NCI-H1436 treated with DMSO at 0.1 percent for 48 hours (cell line): ENCODE measurements at places on chromosomes 1 and 21.

- no peak for DNase-seq
Measured at GRCh38 chr1:29782846-29783507, 546.7 kb downstream of the PTPRU start.

- no peak for DNase-seq
Measured at GRCh38 chr1:28370239-28371009, 884 bp downstream of the PHACTR4 start.

- no peak for DNase-seq
Measured at GRCh38 chr1:145826030-145826429, 2.0 kb downstream of the POLR3C start.

DNA sequence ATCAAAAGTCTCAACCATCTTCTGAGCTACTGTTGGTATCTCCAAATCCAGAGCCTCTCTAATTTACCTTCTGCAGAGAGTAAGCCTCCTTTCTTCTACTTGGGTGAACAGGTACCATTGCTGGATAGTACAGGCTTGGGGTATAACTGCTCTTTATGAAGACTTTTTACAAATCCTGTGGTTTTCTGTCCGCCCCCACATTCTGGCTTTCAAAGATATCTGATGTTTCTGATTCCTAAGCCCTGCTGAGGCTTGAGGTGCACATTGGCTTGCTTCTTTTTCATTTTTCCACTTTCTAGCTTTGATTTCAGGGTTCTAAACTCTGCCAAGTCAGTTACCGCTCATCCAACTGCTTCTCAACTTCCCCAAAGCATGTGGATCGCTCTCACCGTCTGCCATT, 37.1 kb downstream of the TENT5C start:
- no peak for DNase-seq

GRCh38 chr1:234585330-234586055, 24.5 kb downstream of the IRF2BP2 start:
- no peak for DNase-seq

DNA sequence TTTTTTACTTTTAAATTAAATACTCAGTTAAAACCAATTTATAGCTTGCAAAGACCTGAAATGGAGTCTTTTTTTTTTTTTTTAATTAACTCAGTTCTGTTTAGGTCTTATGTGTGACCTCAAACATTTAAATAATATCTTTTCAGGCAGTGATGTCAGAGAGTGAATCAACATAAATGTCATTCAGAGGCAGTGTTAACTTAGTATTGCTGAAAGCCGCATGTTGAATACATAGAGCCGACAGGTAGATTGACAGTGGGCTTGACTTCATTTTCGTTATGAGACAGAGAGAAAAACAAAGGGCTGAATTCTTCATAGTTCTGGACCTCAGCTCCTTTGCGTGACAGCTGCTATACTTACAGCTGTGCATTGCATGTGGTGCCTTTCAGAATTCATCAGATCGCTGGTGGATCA, 51.5 kb downstream of the PRDM2 start:
- DNase-seq = no peak
